ENCODE measurements at places on chromosomes 1 and 21. TPM values are rescaled to one million over a fixed set of nuclear protein-coding genes. Genes with fewer than 3 reads are reported as not detected.

Gene C1orf210
- total RNA-seq, result 0.38 TPM

GRCh38 chr1:54872036-54872331 lies 15.0 kb downstream of the DHCR24 start:
- H3K4me3 ChIP-seq, result no peak overlapping the region
- peaks cover 8% of the 10 kb centered on the region for H3K36me3 ChIP-seq
- no peaks in the 10 kb centered on the region for H3K4me1 ChIP-seq
- H3K27me3 ChIP-seq, result no peaks in the 10 kb centered on the region
- DNase-seq, result no peak
- no peak overlapping the region for H3K27ac ChIP-seq

- H3K27me3 ChIP-seq, result no peaks in the 10 kb centered on the region
- no peak overlapping the region for H3K4me3 ChIP-seq
- H3K27ac ChIP-seq, result no peak overlapping the region
- no peaks in the 10 kb centered on the region for H3K4me1 ChIP-seq
These were observed 106.6 kb downstream of the OMA1 start for GRCh38 chr1:58439946-58440345.

- no peak for DNase-seq
- H3K4me1 ChIP-seq, result no peaks in the 10 kb centered on the region
- H3K27ac ChIP-seq, result no peak overlapping the region
- no peak overlapping the region for H3K4me3 ChIP-seq
- no peaks in the 10 kb centered on the region for H3K27me3 ChIP-seq
- H3K36me3 ChIP-seq, result no peaks in the 10 kb centered on the region
These were observed 153.3 kb upstream of the BEND5 start for GRCh38 chr1:48930011-48930410.

- DNase-seq, result no peak
- H3K4me1 ChIP-seq, result peaks cover 56% of the 10 kb centered on the region
- H3K4me3 ChIP-seq, result no peak overlapping the region
These were observed 220.0 kb downstream of the RERE start for GRCh38 chr1:8597455-8597854.

Measured in activated T-cell treated with anti-CD3 and anti-CD28 coated beads, Interleukin-2, amount 50 U/mL, for 72 hours (primary cell).